AG04450 (cell line): ENCODE measurements at places on chromosomes 4 and X. TPM values are rescaled to one million over a fixed set of nuclear protein-coding genes. Genes with fewer than 3 reads are reported as not detected.

Gene SEPTIN11
- 598 and 728 TPM in 2 replicates for polyA plus RNA-seq

Gene SSX2
- polyA plus RNA-seq: not detected in 2 replicates

Gene SMIM31
- not detected in 2 replicates for polyA plus RNA-seq

Gene GPAT3
- 11.6 and 15.0 TPM in 2 replicates for polyA plus RNA-seq

Gene SYP
- polyA plus RNA-seq: 0.07 and 0.15 TPM in 2 replicates

Gene PCDH11X
- polyA plus RNA-seq: 0.01 TPM in 1 of 2 replicates, not detected in the other

Gene VCX3A
- polyA plus RNA-seq: not detected in 2 replicates

Gene IL1RAPL1
- polyA plus RNA-seq: 0.68 and 0.93 TPM in 2 replicates

Gene CENPVL3
- not detected in 2 replicates for polyA plus RNA-seq

Gene NEXMIF
- not detected in 2 replicates for polyA plus RNA-seq

Gene MAGEE1
- 0.16 and 0.35 TPM in 2 replicates for polyA plus RNA-seq

DNA sequence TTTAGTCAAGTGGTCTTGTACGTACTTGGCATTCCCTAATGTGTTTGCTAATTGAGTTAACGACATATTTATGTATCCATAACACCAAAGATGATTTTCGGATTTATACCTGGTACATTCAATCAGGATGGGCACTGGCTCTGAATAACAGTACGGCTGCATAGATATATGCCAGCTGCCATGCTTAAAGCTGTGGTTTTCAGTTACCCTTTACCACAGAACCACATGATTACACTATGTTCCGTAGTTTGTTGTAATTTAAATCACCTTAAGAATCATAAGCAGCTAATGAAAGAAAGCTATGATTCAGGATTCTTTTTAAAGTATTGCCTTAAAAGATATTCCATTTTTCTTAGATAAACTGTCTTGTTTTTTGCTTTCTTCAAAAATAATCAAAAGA lies 53.6 kb downstream of the FIP1L1 start:
- DNase-seq: no peak

DNA sequence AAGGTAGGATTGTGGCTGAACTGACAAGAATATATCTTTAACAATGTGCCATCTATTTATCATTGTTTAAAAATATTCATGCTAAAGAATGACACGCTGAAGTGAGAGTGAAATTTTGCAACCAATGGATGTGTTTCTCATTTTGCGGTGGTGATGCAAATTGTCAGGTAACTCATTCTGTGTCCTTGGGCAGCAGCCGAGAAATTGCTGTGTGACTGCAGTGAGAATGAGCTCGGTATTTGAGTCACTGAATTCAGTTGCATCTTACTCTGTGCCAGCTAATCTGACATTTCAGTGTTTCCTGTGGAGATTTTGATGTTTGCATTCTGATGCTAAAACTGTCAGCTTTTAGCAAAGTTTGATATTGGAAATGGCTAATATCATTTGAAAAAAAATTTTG lies 28.1 kb downstream of the MCUB start:
- no peak for DNase-seq

DNA sequence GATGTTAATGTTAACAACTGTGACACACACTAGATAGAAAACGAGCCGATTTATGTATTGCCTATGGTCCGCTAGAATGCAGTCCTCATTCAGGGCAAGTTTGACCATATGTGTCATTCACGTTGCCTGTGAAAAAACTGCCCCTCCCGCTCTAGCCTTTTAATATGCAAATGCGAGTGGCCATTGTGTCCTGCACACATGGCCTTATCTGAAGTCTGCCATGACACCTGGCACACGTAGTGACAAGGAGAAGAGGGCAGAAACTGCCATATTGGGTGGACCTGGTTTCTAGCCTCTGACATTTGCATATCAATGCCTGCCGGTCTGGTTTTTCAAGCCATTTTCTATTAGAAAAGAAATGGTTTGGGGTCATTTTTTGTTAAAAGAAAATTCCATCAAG lies 303.3 kb upstream of the TECRL start:
- DNase-seq: no peak

GRCh38 chr4:112938461-112939058 lies 110.9 kb upstream of the ANK2 start:
- peak; percentile 1 for DNase-seq

GRCh38 chr4:184899261-184900134 lies 73.7 kb upstream of the ACSL1 start:
- DNase-seq: no peak

DNA sequence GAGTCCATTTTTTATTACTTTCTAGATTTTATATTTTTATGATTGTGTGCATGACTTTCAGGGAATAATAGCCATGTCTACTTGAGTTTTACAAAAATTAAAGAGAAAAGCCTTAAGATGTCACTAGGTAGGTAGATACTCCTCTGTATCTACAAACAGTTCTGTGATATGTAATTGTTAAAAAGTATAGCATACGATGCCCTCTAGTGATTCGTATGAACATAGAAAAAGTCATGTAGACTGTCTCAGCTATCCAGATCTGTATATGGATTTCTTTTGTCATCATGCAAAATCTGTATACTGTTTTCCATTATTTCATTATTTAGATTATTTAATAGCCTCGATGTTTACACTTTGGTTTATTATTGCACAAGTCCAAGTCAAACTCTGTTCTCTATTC lies 856.6 kb downstream of the CENPC start:
- no peak for DNase-seq

GRCh38 chr4:538542-539142 lies 37.5 kb downstream of the TMEM271 start:
- no peak for DNase-seq

GRCh38 chrX:110180176-110180927 lies 137.5 kb downstream of the AMMECR1 start:
- peak; percentile 38 for DNase-seq

DNA sequence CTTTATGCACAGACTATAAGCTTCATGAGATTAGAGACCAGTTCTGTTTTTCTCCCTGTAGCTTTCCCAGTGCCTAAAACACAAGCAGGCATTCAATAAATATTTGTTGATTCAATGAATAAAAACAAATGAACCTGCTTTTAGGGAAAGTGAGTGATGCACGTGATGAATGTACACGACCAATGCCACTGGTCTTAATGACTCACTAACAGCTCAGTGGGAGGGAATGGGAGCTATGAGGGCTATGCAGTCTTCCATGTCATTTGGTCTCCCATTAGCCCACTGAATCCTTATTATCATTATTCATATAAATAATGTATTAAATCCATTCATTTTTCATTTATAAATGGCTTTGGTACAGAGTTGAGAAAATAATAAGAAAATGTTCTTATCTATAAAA lies 247.4 kb downstream of the FBXO8 start:
- no peak for DNase-seq

DNA sequence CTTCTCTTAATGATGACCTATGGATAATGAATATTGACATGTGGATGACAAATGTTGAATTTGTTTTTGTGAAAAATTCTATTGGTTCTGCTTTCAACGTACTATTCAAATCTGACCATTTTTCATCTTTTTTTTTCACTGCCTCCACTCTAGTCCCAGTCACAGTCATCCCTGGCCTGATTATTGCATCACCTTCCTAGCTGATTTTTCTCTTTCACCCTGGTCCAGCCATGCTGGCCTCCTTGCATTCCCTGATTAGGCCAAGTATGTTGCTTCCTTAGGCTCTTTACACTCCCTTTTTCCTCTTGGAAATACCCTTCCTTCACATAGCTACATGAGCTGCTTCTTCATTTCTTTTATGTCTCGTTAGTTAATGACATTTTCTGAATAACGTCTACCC lies 58.1 kb upstream of the MAP9 start:
- no peak for DNase-seq

- DNase-seq: peak; percentile 7
These were observed 282.9 kb downstream of the USP46 start for GRCh38 chr4:52376132-52376704.

GRCh38 chrX:100413229-100413628 lies 3.2 kb upstream of the PCDH19 start:
- no peak for DNase-seq

DNA sequence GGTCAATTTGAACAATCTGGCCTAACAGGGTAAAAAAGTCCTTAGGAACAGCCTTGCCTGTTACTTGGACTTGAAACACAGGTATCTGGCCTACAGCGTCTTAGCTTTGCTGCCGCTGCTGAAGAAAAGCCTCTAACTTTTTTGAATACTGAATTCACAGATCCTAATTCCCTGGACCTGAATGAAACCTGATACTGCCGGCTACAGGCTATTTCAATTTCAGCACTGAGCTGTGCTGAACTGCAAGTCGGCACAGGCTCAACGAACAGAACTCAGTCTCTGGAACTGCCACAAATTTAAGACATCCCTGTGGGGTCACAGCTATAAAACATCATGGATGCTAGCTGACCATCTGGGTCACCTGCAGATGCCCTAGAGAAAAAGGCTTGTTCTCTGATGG lies 7.2 kb downstream of the NR0B1 start:
- no peak for DNase-seq

- no peak for DNase-seq
These were observed 19.7 kb upstream of the EDNRA start for GRCh38 chr4:147461161-147461560.

DNA sequence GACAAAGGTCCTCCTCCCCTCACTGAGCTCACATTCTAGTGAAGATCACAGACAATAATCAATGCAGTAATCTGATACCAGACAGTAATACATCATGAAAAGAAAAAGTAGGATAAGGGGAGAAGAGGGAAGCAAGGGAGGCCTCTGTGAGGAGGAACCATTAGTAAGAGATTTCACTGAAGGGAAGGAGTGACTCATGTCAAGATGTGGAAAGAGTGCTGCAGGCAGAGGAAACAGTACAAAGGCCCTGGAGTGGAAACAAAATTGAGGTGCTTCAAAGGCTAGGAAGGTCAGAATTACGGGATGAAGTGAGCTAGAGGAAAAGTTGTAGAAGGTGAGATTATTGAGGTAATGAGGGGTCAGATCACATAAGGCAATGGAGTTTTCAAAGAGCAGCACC lies 38.1 kb downstream of the LAMTOR3 start:
- DNase-seq: no peak

GRCh38 chrX:7158468-7158990 lies 10.6 kb upstream of the PUDP start:
- no peak for DNase-seq

GRCh38 chrX:2643880-2644279 lies 47.2 kb upstream of the CD99 start:
- no peak for DNase-seq

- no peak for DNase-seq
These were observed 98.9 kb upstream of the NPFFR2 start for GRCh38 chr4:71932941-71933340.

DNA sequence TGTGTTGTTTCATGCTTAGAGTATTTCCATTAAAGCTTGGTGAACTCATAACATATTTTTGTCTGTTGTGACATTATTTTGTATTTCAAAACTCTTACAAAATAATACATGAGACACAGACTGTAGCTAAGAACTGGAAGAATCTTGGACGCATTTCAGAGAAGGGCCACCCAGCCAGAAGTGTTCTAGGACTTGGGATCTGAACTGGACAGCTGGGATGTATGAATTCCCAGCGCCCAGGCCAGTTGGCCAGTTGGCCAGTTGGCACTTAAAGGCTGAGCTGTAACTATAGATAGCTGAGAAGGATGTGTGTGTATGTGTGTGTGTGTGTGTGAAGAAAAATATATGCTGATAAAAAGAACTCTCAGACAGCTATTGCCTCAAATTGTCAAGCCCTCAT lies 193.4 kb upstream of the GPR101 start:
- DNase-seq: no peak

DNA sequence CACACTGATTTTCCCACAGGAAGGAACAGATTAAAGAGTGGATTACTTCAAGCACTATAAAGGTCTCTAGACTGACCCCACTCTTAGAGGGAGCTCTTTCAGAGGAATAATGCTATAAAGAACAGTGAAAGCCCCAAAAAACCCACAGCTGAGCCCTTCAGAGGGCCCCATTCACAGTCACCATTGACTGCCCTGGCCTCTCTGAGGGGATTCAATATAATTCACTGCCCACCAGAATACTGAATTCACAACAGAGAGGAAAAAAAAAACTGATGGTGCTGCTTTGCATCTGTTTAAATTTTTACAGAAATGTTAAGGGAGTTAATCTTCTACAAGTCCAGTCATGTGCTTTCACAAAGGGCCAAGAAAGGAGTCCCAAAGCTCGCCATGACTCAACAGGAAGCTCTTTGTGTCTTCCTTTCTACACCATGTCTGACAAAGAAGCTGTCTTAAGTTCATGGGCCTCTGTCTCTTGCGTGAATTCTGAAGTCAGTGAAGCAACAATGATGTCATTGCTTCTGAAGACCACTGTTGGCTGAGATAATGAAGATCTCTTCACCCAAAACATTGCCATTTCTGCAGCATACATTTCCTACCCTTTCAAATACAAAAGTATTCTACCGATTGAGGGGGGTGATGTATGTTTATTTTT lies 174.9 kb downstream of the ADAMTS3 start:
- no peak for DNase-seq

- DNase-seq: peak; percentile 63
These were observed 46.1 kb upstream of the NAP1L5 start for GRCh38 chr4:88743696-88744095.

DNA sequence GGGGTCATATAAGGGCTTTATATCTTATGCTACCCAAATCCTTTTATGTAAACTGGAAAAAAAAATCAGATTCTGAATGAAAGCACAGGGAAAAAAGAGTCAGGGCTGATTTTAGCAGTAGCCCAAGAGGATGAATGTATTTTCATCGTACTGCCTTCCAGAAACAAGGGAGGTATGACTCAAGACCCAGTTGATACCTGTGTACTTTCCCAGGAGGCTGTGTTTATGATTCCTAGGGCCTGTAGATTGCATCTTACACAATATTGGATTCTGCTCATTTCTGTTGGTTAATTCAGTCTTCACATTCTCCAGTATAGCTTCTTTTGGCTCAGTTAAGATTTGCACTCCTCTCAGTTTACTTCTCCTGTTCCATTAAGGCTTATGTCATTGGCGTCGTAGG lies 127.9 kb upstream of the LIMCH1 start:
- no peak for DNase-seq

GRCh38 chrX:81414630-81415029 lies 212.7 kb downstream of the SH3BGRL start:
- DNase-seq: no peak

DNA sequence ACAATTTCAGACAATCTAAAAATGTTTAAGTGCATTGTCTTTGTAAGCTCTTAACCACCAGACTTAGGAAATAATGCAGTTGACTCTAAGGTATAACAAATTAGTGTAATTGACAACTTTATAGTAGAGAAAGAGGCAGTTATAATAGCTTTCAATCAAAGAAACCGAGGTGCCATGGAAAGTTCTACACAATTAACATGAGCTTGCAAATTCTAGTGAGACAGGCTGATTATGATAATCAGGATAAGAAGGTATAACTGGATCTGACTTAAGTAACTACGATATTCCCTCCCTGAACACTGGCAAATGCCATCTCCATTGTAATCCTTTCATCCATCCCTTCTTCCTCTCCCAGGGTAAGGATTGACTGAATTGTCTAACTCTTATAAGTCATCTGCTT lies 11.4 kb upstream of the KLHL5 start:
- DNase-seq: no peak

DNA sequence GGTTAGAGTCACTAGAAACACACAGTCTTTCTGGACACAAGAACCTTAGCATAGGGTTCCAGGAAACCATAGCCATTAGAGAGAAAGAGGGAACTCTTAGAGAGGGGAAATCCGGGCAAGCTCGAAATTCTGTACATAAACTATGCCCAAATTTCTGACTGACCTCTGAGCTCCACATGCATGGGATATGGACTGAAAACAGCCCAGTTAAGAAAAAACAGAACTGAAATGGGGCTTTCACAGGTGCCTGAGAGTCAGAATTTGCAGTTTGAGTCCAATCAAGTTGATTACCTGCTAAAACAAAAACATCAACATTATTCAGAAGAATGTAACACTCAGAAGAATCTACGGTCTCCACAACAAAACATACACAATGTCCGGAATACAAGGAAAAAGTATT lies 13.1 kb downstream of the DCHS2 start:
- DNase-seq: no peak
